ENCODE measurements at places on chromosomes 1 and 21. TPM values are rescaled to one million over a fixed set of nuclear protein-coding genes. Genes with fewer than 3 reads are reported as not detected.

DNA sequence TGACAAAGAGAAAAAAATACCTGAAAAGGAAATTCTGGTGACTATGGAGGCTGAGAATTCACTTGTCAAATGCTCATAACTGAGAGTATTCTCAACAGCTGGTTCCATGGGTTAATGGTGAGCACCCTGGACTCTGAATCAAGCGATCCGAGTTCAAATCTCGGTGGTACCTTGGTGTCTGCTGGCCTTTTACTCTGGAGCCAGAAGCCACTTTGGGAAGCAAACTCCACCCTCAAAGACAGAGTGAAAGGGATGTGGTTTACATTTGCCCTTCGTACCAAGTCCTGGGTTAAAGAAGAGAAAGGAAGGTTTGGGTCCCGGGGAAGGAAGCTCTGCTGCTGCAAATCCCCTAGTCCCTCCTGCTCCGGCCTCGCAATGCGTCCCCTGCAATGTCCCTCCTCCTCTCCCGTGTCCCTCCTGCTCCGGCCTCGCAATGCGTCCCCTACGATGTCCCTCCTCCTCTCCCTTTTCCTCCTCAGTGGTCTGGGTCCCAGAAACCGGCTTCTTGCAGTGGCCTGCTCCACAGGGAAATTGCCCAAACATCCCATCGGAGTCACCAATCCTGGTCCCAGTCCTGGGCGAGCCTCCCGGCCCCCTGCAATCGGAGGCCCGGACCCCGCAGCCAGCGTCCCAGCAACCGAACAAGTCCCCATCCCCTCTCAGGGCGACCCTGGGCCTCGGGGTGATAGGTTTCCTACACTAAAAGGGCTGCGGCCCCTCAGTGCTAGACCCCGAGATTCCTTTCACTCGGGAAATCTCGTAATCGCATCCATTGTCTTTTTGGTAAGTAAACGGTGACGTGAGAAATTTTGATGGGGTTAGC is 129.4 kb downstream of the PPIAL4G start:
- no peak for DNase-seq

- no peak for DNase-seq
These were observed 43.1 kb downstream of the PBX1 start for GRCh38 chr1:164602101-164602422.

DNA sequence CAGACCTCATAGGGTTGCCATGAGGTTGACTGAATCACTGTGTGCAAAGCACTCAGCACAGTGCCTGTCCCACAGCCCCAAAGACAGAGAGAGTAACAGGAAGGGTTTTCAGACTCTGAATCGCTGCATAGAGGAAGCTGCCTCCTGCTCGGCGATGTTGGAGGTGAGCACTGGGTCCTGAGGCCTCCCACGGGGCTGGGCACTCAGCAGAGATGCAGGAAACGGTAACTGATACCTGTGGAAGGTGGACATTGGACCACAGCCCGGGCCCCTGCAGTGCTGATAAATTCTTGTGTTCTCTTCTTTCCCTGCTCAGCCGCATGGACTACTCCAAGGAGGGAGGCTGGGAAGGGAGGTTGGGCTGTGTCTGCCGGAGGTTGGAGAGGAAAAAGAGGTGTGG is 389.7 kb downstream of the PTPRU start:
- no peak for DNase-seq

DNA sequence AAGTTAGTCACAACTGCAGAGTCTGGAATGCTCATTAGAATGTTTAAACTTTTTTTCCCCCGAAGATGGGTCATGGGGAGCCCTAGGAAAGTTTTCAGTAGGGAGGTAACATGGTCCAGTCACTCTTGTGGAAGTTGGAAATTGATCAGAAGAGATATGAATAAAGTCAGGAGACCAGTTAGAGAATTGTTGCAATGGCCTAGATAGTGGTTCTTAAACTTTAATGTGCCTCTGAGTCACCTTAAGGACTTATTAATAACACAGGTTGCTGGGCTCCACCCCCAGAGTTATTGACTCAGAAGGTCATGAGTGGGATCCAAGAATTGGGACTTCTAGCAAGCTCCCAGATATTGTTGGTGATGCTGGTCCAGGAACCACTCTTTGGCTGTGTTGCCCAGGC is 3.2 kb upstream of the TFAP2E start:
- no peak for DNase-seq

DNA sequence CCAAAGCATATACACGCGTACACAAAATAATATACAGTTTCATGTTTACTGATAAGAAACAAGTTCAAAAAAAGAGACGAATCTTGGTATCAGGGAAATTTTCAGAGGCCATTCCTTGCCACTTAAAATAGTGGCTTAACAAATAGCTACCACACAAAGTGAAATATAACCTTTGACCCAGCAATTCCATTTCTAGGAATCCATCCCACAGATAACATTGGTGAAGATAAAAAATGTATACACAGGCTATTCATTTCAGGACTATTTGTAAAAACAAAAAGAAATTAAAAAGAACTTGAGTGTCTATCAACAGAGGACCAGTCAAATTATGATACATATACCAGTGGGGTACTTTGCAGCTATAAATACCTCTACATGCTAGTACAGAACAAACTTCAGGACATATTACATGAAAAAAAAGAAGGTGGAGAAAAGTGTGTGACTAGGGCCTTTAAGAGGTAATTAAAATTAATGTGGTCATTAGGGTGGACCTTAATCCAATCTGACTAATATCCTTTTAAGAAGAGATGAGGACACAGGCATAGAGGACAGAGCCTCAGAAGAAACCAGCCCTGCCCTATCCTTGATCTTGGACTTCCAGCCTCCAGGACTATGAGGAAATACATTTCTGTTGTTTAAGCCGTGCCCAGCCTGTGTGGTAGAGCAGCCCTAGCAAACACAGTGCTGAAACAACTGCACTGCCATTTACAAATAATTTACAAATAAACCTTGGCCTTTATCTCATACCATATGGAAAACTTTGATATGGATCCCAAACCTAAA is 7.8 kb downstream of the UBE2G2 start:
- no peak for DNase-seq

GRCh38 chr1:218874313-218874712 is 299.4 kb upstream of the LYPLAL1 start:
- peak; percentile 70 for DNase-seq

DNA sequence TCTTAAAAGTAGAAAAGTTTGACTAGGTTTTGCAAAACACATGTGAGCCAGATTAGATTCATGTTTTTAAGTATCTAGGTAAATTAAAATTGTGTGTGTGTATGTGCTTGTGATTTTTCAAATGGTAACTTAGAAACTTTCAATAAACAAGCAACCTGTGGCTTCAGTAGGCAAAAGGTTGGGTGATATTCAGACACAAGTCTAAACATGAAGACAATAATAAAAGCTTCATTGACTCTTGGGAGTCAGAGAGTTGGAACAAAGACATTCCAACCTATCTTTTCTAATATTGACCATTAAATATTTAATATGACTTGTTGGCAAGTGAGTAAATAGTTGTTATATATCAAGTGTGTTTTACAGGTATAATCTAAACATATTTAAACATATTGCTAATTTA is 1049.6 kb upstream of the ADGRL4 start:
- DNase-seq: no peak

GRCh38 chr1:117045644-117046043 is 14.5 kb upstream of the TTF2 start:
- DNase-seq: no peak

Gene TNFSF4
- total RNA-seq: 49.1 TPM

Gene RGS8
- total RNA-seq: not detected

Gene TSPAN2
- 0.39 TPM for total RNA-seq

Gene CFHR4
- not detected for total RNA-seq

Gene SPOCD1
- 74.8 TPM for total RNA-seq

Gene ANP32E
- 43.5 TPM for total RNA-seq

Gene FOXO6
- 0.53 TPM for total RNA-seq

Gene TMEM200B
- 0.92 TPM for total RNA-seq
